ENCODE measurements at places on chromosomes 1 and 21. TPM values are rescaled to one million over a fixed set of nuclear protein-coding genes. Genes with fewer than 3 reads are reported as not detected.
A peak's percentile ranks its signal among the peaks of the same experiment; 100 is the strongest.

DNA sequence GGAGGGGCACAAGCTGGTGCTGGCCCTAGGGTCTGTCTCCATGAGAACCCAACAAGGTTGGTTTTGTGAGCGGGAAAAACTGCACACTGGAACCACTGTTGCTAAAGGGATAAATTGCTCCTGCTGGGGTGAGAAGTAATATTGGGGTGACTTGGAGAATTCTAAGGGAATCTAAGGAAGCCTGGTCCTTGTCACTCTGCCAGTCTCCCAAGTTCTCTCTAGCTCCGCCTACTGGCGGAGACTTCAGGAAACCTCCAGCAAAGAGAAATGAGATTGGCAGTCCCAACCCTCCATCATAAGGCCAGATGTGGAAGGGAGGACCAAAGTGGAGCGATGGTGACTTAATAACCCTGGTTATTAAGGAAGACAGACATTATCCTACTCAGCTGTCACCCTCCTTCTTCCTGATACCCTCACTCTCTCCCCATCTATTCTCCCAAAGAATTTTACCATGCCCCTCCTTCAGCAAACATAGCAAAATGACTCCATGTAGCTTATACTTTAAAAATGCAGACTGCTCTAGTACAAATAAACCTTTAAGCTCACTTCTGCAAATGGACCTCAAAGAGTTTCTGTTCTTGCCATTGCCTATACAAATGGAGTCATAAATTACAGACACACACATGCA is 2.7 kb downstream of the LCE1F start:
- DNase-seq, result no peak
- H3K36me3 ChIP-seq, result peaks cover 7% of the 10 kb centered on the region
- no peaks in the 10 kb centered on the region for H3K27me3 ChIP-seq

DNA sequence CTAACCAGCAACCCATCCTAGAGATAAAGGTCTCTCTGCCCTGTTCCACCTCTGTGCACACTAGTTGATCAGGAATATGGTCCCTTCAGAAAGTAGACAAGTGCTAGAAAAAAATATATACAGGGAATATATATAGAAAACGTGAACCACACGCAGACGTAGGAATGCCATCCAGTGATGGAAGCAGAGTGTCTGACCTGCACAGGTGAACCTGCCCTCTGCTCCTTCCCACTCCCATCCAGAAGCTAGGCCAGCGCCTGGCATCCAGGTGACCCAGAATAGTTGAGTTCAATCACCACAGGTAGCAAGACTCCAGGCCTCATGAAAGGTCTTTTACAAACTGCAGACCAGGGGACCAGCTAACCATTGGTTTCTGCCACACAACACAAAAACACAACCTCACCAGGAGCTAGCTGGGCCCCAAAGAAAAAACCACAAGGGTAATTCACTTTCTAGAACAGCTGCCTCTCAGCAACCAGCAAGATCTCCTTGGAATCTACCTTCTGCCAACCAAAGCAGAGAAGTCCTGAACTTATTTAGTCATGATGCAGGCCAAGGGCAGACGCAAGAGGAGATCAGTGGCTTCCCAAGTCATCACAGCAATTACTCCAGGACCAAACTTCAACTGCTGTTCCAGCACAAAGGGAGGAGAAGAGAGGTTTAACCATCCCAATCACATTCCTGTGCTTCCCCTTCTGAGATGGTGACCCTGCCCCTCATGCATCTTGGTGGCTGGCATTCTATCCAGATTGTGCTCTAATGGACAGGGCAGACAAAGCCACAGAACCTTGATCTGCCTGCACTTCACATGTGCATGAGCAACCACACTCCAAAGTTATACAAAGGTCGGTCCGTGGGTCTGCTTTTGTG is 53.0 kb downstream of the GPR161 start:
- DNase-seq, result no peak
- peaks cover 15% of the 10 kb centered on the region for H3K36me3 ChIP-seq
- no peaks in the 10 kb centered on the region for H3K27me3 ChIP-seq

GRCh38 chr1:65146908-65147423 is 1.0 kb upstream of the AK4 start:
- H3K4me1 ChIP-seq, result peaks cover 23% of the 10 kb centered on the region
- no peak overlapping the region for H3K27ac ChIP-seq
- peaks cover 75% of the 10 kb centered on the region for H3K27me3 ChIP-seq
- no peaks in the 10 kb centered on the region for H3K36me3 ChIP-seq
- peak overlapping the region; percentile 82 for H3K4me3 ChIP-seq

DNA sequence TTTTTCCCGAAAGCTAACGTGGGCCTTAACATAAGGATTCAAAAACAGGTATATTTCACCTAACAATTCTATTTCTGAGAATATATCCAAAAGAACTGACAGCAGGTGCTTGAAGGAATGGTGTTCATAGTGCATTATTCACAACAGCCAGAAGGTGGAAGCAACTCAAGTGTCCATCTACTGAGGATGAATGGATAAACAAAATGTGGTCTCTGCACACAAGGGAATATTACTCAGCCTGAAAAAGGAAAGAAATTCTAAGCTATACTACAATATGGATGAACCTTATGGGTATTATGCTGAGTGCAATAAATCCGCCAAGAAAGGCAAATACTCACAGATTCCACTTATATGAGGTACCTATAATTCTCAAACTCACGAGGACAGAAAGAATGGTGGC is 6.1 kb upstream of the RIPPLY3 start:
- peaks cover 24% of the 10 kb centered on the region for H3K27me3 ChIP-seq
- no peak overlapping the region for H3K4me3 ChIP-seq
- H3K27ac ChIP-seq, result no peak overlapping the region
- no peaks in the 10 kb centered on the region for H3K36me3 ChIP-seq
- DNase-seq, result no peak
- peaks cover 18% of the 10 kb centered on the region for H3K4me1 ChIP-seq

DNA sequence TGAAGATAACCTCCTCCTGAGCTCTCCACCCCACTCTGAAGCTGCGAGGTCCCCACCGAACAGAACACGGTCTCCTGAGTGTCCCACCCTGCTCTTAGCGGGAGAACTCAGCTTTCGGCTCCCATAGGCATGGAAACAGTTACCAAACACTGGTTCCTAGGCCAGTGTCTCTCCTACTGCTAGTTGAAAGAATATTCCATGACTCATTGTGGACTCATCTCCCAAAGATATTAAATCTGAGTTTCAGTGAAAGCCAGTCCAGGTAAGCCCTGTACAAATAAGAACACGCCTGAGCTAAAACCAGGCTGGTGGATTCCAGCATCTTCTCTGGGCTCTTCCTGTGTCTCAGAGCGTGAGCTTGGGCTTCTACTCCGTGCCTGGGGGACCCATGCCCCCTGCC is 107.5 kb upstream of the CLDN14 start:
- peaks cover 14% of the 10 kb centered on the region for H3K27me3 ChIP-seq
- no peaks in the 10 kb centered on the region for H3K4me1 ChIP-seq
- no peak overlapping the region for H3K4me3 ChIP-seq
- H3K27ac ChIP-seq, result no peak overlapping the region
- DNase-seq, result no peak

GRCh38 chr1:217528271-217528670 is 102.6 kb downstream of the GPATCH2 start:
- H3K36me3 ChIP-seq, result peaks cover 17% of the 10 kb centered on the region
- H3K4me1 ChIP-seq, result no peaks in the 10 kb centered on the region
- H3K27me3 ChIP-seq, result no peaks in the 10 kb centered on the region
- DNase-seq, result no peak

- no peaks in the 10 kb centered on the region for H3K36me3 ChIP-seq
- peaks cover 38% of the 10 kb centered on the region for H3K4me1 ChIP-seq
- peak within 1 kb of the TSS; percentile 78 for H3K27ac ChIP-seq
- peak; percentile 91 for DNase-seq
- H3K4me3 ChIP-seq, result peak within 1 kb of the TSS; percentile 96
Observed at GRCh38 chr1:39954870-39955546, at the start of gene MFSD2A. TSS of gene MFSD2A (plus strand) at chr1:39955145. CDS start at chr1:39955293, 148 bp downstream.

DNA sequence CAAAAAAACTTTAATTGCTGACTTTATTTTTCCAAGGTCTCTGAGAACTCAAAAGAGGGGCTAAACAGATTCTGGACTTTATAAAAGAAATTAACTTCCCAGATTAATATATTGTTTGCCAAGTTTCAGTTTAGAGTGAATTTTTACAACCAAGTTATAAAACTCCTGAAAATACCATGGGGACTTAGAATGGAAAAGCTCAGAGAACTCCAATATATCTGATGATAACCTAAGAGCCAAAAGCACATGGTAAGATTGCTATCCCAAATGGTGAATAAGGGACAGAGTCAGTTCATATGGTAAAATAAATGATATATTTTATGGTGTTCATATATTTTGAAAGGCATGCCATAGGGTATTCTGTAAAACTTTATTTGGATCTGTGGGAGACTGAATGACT is 470.9 kb downstream of the TTLL7 start:
- no peak overlapping the region for H3K4me3 ChIP-seq
- no peaks in the 10 kb centered on the region for H3K36me3 ChIP-seq
- H3K4me1 ChIP-seq, result no peaks in the 10 kb centered on the region
- no peak for DNase-seq
- H3K27ac ChIP-seq, result no peak overlapping the region

- H3K27ac ChIP-seq, result no peak overlapping the region
- no peaks in the 10 kb centered on the region for H3K4me1 ChIP-seq
- H3K36me3 ChIP-seq, result peaks cover 4% of the 10 kb centered on the region
- H3K27me3 ChIP-seq, result no peaks in the 10 kb centered on the region
- DNase-seq, result no peak
Observed at GRCh38 chr1:150836129-150836773, 28.2 kb upstream of the CTSK start.

DNA sequence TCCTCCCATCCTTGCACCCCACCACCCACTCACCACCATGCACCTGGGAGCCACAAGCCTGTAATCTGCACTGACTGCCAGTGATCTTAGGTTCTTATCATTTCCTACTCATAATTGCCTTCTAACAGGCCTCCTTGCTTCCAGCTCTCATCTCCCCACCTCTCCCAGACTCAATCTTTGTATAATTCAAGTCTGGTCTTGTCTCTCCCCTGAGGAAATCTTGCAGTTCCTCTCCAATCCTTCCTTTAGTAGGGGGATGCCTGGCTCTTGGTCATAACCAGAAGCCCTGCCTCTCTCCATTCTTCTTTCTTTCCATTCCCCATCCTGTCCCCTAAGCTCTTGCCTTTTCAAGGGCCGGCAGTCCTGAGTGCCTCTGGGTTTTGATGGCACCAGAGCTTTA is 27.8 kb downstream of the PIGM start:
- no peaks in the 10 kb centered on the region for H3K36me3 ChIP-seq
- H3K27me3 ChIP-seq, result peaks cover 40% of the 10 kb centered on the region
- no peak overlapping the region for H3K27ac ChIP-seq
- no peak for DNase-seq
- no peak overlapping the region for H3K4me3 ChIP-seq

GRCh38 chr1:25430967-25431881 is 527 bp downstream of the MACO1 start:
- H3K27me3 ChIP-seq, result peaks cover 7% of the 10 kb centered on the region
- peaks cover 53% of the 10 kb centered on the region for H3K4me1 ChIP-seq
- no peak overlapping the region for H3K27ac ChIP-seq
- DNase-seq, result no peak
- no peaks in the 10 kb centered on the region for H3K36me3 ChIP-seq

DNA sequence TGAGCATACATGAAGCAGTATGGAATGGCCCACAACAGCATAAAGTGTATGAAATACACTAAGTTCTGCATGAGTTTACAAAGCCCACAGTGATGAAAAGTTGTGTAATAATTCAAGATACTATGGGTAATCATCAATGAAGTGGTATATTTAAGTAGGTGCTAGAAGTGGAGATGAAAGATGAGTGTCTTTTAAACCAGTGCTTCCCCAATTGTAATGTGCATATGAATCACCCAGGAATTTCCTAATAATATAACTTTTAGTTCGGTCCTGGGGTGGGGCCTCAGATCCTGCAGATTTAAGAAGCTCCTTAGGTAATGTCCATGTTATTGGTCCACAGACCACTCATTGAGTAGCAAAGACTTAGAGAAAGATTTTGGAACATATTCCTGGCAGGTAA is 184.9 kb downstream of the DUSP10 start:
- no peaks in the 10 kb centered on the region for H3K27me3 ChIP-seq
- DNase-seq, result no peak
- H3K4me1 ChIP-seq, result no peaks in the 10 kb centered on the region
- no peaks in the 10 kb centered on the region for H3K36me3 ChIP-seq
- no peak overlapping the region for H3K27ac ChIP-seq
- no peak overlapping the region for H3K4me3 ChIP-seq

- H3K27me3 ChIP-seq, result peaks cover 96% of the 10 kb centered on the region
- no peak overlapping the region for H3K4me3 ChIP-seq
- DNase-seq, result no peak
- no peaks in the 10 kb centered on the region for H3K36me3 ChIP-seq
- H3K27ac ChIP-seq, result no peak overlapping the region
Observed at GRCh38 chr1:39727932-39728317, 10.8 kb upstream of the PPIE start.

- no peak for DNase-seq
- H3K27me3 ChIP-seq, result no peaks in the 10 kb centered on the region
- H3K36me3 ChIP-seq, result peaks cover 12% of the 10 kb centered on the region
- H3K27ac ChIP-seq, result no peak overlapping the region
Observed at GRCh38 chr1:155379180-155379579, 58.5 kb downstream of the RUSC1 start.

- H3K4me3 ChIP-seq, result peak overlapping the region; percentile 71
- no peaks in the 10 kb centered on the region for H3K27me3 ChIP-seq
- H3K36me3 ChIP-seq, result peaks cover 45% of the 10 kb centered on the region
- no peak overlapping the region for H3K27ac ChIP-seq
- peaks cover 5% of the 10 kb centered on the region for H3K4me1 ChIP-seq
- DNase-seq, result no peak
Observed at GRCh38 chr21:37220433-37220980, 46.6 kb downstream of the VPS26C start.

DNA sequence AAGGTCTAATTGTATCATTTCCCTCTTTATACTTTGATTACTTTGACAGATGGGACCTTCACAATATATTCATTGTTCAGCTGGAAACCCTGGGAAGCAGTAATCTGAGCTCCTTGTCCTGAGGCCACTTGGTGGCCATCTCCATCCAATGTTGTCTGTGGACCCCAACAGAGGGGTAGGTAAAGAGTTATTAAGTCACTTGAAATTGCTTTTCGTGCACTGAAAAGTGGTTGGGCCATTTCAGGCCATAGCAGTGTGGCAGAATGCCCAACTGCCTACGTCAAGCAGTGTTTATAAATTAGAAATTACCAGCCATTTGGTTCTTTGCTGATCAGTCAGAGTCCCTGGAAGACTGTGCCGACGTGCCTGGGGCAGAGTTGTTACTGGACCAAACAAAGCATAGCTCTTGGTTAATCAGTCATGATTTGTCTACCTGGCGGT is 308.3 kb upstream of the USP25 start:
- no peaks in the 10 kb centered on the region for H3K27me3 ChIP-seq
- H3K4me3 ChIP-seq, result peak overlapping the region; percentile 8
- no peaks in the 10 kb centered on the region for H3K36me3 ChIP-seq
- H3K4me1 ChIP-seq, result peaks cover 67% of the 10 kb centered on the region
- H3K27ac ChIP-seq, result no peak overlapping the region

- no peaks in the 10 kb centered on the region for H3K27me3 ChIP-seq
- H3K4me3 ChIP-seq, result no peak overlapping the region
- peaks cover 3% of the 10 kb centered on the region for H3K4me1 ChIP-seq
- no peak for DNase-seq
- H3K27ac ChIP-seq, result no peak overlapping the region
- H3K36me3 ChIP-seq, result no peaks in the 10 kb centered on the region
Observed at GRCh38 chr1:45412899-45413298, 72.7 kb upstream of the MUTYH start.

PLEKHN1 gene
- not detected for total RNA-seq

REG4 gene
- not detected for total RNA-seq

SPRR4 gene
- total RNA-seq, result not detected

KIAA1614 gene
- total RNA-seq, result 3.2 TPM

NMNAT2 gene
- 3.2 TPM for total RNA-seq

DMRTA2 gene
- 0.18 TPM for total RNA-seq

KCNA2 gene
- 2.5 TPM for total RNA-seq

All from neural crest cell (in vitro differentiated cells).